Osteoblast (primary cell): ENCODE measurements at places on chromosomes 1 and 21. TPM values are rescaled to one million over a fixed set of nuclear protein-coding genes. Genes with fewer than 3 reads are reported as not detected.

The SLC44A5 gene
- under 0.01 and 0.36 TPM in 2 replicates for total RNA-seq

The RNF186 gene
- total RNA-seq = not detected in 2 replicates

The COL16A1 gene
- 158 and 197 TPM in 2 replicates for total RNA-seq

The FGR gene
- total RNA-seq = 0.29 and 0.36 TPM in 2 replicates

The NES gene
- total RNA-seq = 0.36 and 1.5 TPM in 2 replicates

The SGIP1 gene
- total RNA-seq = 17.4 and 31.5 TPM in 2 replicates

The NBPF6 gene
- total RNA-seq = 0.36 TPM in 1 of 2 replicates, not detected in the other

The C1orf210 gene
- not detected in 2 replicates for total RNA-seq

The PCP4 gene
- not detected in 2 replicates for total RNA-seq

The RIPPLY3 gene
- total RNA-seq = not detected in 2 replicates

The LHX8 gene
- not detected in 2 replicates for total RNA-seq
